ENCODE measurements at places on chromosomes 4 and X.

DNA sequence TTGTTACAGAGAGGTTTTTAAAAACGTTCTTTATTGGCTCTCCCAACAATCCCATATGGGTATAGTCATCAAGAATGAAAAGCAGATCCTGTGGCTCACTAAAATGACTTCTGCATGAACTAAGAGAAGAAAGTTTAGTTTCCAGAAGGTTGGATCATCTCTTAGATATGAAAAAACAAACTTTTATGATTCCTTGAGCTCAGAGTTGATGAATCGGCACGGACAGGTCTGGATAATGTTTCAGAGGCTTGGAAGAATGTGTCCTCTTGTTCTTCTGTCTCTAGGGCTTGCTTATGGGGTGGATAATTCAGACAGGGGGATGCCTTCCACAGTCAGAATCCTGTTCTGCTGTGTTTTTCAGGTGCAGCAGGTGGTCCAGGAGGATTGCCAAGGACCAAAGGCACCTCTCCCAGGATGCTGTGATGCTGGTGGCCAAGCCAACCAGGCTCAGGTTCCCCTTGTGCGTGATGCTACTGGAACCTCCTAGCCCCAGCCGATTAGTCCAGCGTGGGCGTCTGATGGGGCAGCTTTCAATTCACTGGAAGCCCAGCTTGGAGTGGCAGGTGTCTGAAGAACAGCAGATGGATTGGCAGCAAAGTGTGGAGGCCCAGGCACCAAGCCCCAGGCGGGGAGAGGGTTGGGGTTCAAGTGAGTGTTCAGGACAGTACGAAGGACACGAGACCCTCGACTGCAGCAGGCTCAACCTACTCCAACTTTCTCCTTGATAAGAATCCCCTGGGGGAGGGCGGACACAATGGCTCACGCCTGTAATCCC lies 30.3 kb downstream of the CCKAR start:
- DNase-seq = no peak

DNA sequence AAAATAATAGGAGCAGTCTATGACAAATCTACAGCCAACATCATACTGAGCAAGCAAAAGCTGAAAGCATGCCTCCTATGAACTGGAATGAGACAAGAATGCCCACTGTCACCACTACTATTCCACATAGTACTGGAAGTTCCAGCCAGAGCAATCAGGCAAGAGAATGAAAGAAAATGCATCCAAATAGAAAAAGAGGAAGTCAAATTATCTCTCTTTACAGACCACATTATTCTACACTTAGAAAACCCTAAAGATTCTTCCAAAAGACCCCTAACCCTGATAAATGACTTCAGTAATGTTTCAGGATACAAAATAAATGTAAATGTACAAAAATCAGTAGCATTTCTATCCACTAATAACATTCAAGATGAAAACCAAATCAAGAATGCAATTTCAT lies 249.0 kb downstream of the STK32B start:
- no peak for DNase-seq

GRCh38 chr4:89356086-89356485 lies 48.5 kb upstream of the GPRIN3 start:
- DNase-seq = no peak

DNA sequence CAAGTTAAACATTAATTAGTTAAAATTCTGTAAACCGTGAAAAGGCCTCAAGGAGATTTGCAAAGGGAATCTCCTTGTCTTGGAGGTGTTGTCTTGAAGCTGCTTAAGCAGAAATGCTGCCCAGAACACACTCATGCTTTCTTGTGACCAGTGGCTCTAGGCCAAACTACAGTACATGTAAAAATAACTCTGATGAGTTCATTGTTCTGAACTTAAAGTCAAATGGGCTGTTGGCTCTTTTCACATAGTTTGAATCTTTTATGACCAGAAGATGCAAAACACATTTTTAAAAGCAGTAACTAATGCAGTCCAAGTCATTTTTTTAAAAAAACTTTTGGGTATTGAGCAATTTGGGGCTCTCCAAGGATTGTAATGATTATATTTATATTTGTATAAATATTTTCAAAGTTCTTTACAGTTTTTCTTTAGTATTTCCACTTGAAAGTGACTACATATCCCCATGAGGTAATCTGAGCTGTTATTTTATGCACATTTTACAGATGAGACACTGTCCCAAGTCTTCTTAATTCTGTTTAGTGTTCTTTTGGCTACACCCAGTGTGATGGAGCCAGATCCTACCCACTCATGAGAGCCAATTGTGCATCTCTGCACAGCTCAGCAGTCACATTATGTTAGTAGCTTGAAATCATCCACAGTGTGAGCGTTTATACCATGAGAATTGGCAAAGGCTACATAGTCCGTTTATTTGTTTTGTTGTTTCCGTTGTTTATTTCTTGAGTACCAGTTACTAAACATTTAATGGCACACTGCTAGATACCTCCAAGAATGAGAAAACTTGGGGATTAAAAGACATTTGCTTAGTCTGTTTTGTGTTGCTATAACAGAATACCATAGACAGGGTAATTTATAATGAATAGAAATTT lies 112.8 kb upstream of the ATXN3L start:
- DNase-seq = no peak

- no peak for DNase-seq
Measured at GRCh38 chr4:3263053-3263875, 14.3 kb downstream of the MSANTD1 start.

DNA sequence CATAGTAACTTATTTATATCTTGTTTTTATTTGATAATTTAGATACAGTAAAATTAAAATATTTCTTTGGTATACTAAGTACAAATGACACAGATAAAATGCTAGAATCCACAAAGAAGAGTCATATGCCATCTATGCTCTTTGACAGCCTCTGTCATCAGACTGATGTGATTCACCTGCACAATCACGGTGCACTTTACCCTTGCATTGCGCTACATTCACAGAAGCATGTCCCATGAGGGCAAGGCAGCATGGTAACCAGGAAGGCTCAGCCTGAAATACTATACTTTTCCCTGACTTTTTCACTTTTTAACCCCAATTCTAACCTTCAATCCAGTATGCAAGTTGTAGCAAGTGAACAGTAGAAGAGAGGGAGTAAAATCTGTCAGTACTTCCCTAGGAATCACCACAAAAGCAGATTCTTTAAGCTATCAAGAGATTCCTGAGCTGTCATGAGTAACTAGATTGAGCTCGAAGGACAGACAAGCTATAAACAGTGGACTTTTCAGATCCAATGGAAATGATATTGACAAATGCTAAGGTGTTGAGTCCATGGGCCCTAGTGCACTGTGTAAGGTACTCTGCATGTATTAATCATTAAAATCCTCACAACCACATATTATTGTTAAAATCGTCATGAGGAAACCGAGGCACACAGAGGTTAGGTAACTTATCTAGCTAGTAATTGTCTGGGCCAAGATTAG lies 14.2 kb downstream of the SEC24D start:
- DNase-seq = no peak

GRCh38 chrX:32530802-32531403 lies 680.4 kb downstream of the DMD start:
- no peak for DNase-seq

DNA sequence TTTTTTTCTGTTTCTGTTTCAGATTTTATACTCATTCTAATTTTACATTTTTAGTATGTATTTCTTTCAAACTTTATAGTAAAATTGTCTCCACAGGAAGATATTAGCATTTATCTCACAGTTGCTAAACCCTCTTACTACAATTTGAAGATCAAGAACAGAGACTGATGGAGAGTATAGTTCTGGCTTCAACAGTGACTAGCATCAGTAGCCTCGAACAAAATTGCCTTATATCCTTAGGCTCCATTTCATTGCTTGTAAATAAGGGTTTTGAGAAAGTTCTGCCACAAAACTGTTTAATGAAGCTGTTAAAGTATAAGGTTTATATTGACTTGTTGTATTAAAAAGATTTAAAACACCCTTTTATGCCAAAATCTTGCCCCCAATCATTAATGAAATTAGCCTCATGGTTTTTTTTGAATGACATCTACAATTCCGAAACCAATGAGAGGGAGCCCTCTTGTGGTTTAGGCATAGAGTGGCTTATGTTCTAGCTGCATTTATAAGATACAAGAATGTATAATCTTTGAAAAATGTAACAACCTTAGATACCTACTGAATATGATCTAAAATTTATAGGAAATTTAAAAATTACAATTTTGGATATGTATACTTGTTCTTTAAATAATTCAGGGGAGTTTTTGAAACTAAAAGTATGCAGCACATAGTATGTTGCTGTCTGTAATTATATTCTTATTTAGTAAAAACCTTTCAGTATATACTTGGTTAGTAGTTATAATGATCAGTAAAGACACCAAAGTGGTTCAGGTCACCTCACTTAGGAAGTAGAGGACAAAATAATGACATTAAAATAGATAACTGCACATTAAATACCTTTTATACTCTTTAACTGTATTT lies 109.8 kb upstream of the HPGD start:
- no peak for DNase-seq

DNA sequence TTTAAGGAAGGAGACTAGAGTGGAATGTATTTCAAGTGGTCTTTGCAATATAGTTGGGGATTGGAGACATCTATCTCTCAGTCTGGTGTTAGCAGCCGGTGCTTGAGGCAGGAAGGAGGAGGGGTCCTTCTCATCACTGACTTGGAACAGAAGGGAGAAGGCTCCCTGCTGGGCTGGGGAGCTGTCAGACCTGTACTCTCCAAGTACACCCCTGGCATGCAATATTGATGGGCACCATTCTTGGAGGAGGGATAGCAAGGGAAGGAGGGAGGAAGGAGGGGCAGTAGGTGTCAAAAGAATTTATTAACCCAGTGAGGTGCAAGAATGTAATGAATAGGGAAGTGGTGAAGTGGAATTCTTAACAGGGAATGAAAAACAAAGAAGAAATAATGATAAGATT lies 338.8 kb downstream of the UNC5C start:
- DNase-seq = no peak

DNA sequence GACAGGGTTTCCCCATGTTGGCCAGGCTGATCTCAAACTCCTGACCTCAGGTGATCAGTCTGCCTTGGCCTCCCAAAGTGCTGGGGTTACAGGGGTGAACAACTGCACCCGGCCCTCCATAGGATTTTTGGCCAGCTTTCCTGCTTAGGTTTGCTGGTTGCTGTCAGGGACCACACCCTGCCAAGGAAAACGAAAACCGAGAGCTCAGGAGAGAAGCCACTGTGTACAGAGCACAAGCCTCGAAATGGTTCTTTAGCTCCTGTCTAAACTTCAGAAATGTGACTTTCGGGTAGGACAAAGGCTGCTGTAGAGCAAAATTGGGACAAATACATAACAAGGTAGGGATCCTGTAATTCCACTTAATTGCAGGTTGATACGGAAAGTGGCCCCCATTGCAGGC lies 146.3 kb upstream of the ATP6AP2 start:
- no peak for DNase-seq

DNA sequence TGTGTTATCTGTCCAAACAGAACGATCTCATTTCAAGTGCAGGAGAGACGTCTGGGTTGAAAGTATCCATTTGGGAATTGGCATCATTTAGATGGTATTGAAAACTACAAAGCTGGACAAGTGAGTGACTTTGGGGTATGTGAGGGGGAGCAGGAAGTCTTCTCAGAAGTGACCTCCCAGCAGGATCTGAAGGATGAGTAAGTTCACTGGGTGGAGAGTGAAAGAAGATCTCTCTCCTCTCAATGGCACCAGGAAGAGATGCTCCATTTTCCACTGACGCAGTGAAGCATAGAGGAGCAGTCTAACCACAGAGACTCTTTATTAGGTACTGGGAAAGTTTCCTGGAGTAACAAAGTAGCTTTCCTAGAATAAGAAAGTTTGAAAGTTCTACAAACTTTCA lies 161.0 kb downstream of the CPE start:
- DNase-seq = no peak

DNA sequence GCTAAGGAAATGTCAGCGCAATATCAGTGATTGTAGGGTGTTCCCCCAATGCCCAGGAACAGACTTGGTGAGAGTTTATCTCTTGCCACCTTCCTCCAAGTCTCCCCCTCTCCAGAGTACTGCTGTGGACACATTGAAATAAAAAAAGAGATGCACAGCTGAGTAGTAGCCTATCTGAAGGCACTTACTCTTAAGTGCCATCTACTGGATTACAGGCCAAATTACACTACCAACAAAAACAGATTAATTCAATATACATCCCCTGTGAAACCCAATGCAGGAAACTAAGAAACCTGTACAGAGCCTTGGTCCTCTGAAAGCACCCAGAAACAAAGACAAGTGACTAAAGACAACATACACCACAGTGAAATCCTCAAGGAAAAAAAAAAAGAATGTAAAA lies 460.3 kb downstream of the ZIC3 start:
- DNase-seq = no peak

- no peak for DNase-seq
Measured at GRCh38 chr4:136861091-136861490, 671.2 kb downstream of the PCDH18 start.

DNA sequence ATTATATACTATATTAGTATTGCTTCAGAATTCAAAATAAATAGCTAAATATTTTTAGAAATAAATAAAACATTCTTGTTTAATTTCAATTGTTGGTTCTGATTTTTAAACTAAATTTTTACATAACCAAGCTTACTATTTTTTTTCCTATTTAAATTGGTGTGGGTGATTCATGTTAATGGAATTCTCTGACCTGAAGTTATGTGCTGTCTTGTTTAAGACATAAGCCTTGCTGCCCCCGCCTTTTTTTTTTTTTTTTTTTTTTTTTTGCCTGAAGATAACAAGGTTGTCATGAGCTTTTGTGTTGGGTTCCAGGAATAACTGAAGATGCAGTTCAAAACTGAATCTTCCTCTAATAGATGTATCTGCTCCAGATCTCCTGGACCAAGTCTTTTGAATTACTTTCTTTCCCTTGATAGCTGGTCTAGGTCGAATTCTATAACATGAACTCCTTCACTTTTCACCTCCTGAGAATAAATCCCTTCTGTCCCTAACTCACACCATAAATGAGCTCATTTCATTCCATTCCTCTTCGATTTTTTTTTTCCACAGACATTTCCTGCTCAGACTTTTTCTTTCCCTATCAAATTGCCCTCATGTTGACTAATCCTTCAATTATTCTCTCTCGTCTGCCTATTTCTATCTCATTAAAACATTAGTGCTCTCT lies 261.5 kb upstream of the FTHL17 start:
- no peak for DNase-seq

GRCh38 chr4:118783887-118784286 lies 52.0 kb downstream of the SEC24D start:
- no peak for DNase-seq

- no peak for DNase-seq
Measured at GRCh38 chr4:44157611-44158277, 290.9 kb downstream of the KCTD8 start.

DNA sequence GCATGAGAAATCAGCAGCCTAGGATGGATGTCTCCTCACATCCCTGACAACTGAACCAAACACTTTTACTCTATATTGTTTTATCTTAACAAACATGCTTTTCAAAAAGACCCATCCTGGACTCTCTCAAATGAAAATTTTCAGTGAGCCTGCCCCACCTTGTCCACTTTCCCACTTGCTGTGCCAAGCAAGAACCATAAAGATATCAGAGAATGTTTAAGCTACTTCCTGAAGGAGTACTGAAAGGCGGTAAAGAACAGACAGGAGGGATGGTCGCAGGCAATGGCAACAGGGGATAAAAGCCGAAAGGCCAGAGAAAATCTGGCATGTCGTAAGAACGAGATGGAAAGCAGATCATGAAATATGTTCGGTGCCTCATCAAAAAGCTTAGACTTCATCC lies 10.5 kb downstream of the APBB2 start:
- DNase-seq = no peak
